ENCODE measurements at places on chromosomes 2 and 18.
A peak's percentile ranks its signal among the peaks of the same experiment; 100 is the strongest.

DNA sequence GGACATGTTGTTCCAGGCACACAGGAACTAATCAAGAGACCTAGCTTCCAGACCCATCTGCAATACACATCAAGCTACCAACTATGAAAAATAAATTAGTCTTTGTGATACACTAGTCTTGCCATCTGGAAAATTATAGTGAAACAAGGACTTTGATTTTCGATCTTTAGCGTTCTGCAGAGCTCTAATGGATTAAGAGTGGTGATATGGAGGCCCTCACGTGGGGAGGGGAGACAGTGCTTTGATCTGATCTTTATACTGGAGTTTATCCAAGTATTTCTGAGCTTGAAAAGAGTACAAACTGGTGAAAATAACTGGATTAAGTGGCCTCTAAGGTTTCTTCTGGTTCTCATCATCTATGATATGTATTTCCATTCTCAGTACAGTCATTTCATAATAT is 273.4 kb upstream of the CDH7 start:
- DNase-seq: no peak

- DNase-seq: no peak
Measured at GRCh38 chr2:237702441-237703391, 75.3 kb downstream of the LRRFIP1 start.

DNA sequence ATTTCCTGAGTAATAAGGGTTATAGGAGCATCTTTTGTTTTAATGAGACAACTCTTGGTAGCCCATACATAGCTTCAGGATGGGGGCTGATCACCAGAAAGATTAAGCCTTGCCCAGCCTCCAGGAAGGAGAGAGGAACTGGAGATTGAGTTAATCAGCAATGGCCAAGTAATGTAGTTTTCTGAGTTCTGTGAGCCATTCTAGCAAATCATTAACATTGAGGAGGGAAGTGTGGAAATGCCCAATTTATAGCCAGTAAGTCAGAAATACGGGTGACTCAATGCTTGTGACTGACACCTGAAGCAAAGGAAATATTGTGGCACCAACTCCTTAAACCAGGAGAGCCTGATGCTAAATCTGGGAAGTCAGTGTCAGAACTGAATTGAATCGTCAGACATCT is 205.1 kb upstream of the SRD5A2 start:
- DNase-seq: no peak

DNA sequence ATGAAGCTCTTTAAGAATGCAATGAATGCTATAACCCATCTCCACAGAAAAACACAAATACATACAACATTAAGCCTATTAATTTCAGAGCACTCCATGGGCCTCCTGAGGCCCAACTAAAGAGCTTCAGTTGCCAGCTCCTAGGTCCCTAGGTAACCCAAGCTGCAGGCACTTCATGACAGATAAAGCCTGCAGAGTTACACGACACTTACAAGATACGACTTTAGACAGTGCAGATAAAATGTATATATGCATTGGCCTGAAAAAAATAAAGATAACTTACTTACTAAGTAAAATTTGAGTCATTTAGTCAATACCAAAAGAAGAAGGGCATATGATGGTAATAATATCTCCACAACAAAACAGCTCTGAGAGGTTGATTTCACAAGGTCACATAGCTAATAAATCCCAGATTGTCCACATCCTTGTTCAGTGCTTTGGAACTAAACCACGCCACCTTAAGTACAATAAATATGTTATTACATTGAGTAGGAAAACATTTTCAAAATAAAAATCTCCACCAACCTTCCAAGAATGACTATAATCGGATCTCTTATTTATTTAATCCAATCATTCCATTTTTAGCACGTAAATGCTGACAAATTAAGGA is 3.4 kb downstream of the MAP4K3 start:
- DNase-seq: no peak

- DNase-seq: no peak
Measured at GRCh38 chr2:157061799-157062198, 195.7 kb upstream of the GALNT5 start.

DNA sequence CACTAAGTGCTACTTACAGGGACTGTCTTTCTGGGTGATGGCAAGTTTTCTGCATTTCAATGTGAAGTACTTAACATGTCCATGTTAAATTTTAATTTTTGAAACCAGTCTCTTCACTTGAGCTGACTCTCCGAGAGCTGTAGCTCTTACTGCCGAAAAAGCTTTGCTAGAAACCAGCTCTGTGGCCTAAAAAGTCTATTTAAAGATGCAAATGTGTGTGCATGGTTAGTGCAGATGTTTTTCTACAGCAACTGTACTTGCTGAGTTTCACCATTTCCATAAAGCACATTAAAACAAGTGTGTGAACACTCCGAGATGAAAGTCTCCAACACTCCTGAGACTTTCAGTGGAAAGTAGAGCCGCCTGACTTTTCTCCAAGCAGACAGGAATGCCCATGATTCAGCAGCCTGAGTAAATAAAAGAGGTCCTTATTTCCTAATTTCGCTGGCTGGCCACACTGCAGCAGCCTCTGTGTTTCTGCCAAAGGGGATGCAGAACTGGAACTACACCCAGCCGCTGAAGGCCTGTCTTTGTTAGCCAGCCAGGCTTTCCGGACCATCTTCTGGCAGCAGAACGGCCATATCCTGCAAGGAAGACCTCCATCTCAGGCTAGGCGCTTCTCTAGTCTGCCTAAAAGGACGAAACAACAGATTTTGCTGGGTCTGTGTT is 121.2 kb downstream of the ZNF521 start:
- peak; percentile 78 for DNase-seq

GRCh38 chr2:55901941-55902340 is 21.6 kb downstream of the EFEMP1 start:
- no peak for DNase-seq

DNA sequence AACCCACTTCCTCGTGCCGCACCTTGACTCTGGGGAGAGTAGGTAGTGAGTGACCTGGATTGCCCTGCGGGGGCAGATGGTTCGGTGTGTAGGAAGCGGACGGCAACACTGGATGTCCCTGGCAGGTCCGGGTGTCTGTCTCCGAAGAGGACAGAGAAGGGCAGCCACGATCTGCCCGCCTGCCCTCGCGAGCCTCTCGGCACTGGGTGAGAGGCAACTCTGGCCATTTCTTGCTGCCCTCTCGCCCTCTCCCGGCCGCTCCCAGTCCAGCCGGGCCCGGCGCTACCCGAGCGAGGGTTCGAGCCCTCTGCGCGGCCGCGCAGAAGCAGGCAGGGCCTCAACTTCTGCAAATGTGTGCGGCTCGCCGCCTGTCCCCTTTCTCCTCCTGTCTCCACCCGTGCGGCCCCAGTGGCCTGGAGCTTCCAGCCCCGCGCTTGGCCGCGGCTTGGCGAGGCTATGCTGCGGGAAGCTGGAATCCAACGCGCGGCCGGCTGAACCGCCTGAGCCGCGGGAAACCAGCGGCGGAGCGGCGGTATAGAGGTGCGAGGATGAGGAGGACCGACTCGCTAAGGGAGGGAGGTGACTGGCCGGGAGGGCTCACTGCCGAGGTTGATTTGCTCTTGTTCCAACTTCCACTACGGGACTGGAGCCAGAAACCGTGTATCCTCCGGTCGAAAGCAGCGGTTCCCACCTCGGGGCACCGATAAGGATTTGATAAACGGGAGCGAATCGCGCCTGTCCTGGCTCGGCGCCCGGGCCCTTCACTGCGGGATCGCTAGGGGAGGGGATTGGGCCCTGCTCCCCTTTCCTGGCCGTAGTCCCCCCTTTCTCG is 1.5 kb downstream of the EPAS1 start:
- no peak for DNase-seq

DNA sequence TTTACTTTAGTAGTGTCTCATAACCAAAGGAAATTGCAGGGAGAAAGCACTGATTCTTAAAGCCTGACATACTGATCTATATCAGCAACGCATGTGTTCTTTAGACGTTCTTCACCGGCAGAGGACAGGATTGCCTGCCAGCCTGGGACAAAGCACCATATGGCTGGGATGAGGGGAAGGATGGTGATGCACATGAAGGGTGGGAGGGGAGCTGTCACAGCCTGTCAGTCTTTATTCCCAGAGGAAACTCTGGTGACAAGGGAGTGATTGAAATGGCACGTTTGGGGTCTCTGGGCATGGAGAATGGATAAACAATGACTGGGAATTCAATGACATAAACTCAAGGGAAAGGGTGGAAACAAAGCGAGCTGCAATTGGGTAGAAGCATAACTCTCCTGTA is 808.1 kb downstream of the DCC start:
- DNase-seq: no peak

DNA sequence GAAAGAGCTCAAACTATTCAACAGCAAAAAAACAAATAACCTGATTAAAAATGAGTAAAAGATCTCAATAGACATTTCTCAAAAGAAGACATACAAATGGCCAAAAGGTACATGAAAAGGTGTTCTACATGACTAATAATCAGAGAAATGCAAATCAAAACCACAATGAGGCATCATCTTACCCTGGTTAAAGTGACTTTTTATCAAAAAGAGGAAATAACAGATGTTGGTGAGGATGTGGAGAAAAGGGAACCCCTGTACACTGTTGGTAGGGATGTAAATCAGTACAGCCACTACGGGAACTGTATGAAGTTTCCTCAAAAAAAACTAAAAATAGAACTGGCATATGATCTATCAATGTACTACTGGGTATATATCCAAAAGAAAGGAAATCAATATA is 39.8 kb upstream of the TMEM163 start:
- no peak for DNase-seq

DNA sequence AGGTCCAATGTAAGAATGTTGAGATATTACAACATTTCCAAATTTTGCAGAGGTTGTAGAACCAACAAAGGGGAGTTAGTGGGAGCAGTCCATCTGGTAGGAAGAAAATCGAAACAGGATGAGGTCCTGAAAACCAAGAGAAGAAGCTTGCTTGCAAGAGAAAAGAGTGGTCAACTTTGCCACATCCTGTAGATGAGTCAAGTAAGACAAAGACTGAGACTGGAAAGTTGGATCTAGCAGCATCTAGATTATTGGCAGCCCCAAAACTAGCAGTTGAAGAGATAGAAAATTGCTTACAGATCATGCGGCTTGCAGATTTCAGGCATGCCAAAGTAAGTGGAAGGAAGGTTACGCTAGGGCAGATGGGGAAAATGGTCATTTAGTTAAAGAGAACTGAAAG is 378.9 kb downstream of the GRB14 start:
- no peak for DNase-seq

- no peak for DNase-seq
Measured at GRCh38 chr2:201344663-201345366, 12.3 kb downstream of the FLACC1 start.
